ENCODE measurements at places on chromosomes 11 and 22. TPM values are rescaled to one million over a fixed set of nuclear protein-coding genes. Genes with fewer than 3 reads are reported as not detected.
A peak's percentile ranks its signal among the peaks of the same experiment; 100 is the strongest.

Gene FOLR1
- 3.6 TPM for total RNA-seq

Gene CCDC188
- 0.93 TPM for total RNA-seq

Gene MISFA
- total RNA-seq: 4.3 TPM

Gene CDCA5
- total RNA-seq: 6.6 TPM

Gene MRGPRX3
- not detected for total RNA-seq

Gene CSF2RB
- 1.8 TPM for total RNA-seq

Gene MIOX
- total RNA-seq: not detected

Gene SMCO4
- 8.6 TPM for total RNA-seq

Gene KCNK7
- 0.31 TPM for total RNA-seq

Gene KRTAP5-10
- not detected for total RNA-seq

Gene OR6A2
- total RNA-seq: 0.04 TPM

Gene PARVA
- total RNA-seq: 29.9 TPM

GRCh38 chr22:37817705-37818408 lies 5.3 kb upstream of the GALR3 start:
- peaks cover 18% of the 10 kb centered on the region for H3K4me1 ChIP-seq
- H3K27me3 ChIP-seq: peaks cover 39% of the 10 kb centered on the region
- H3K27ac ChIP-seq: peak overlapping the region; percentile 67
- H3K36me3 ChIP-seq: peaks cover 18% of the 10 kb centered on the region

GRCh38 chr11:66186470-66186869 lies 82.0 kb upstream of the RAB1B start:
- no peak overlapping the region for H3K4me3 ChIP-seq
- H3K27ac ChIP-seq: no peak overlapping the region
- H3K27me3 ChIP-seq: no peaks in the 10 kb centered on the region
- DNase-seq: no peak
- no peaks in the 10 kb centered on the region for H3K36me3 ChIP-seq

GRCh38 chr11:72081821-72082453 lies 1.3 kb downstream of the LRRC51 start:
- H3K4me3 ChIP-seq: no peak overlapping the region
- H3K27me3 ChIP-seq: no peaks in the 10 kb centered on the region
- no peak overlapping the region for H3K27ac ChIP-seq
- H3K36me3 ChIP-seq: peaks cover 5% of the 10 kb centered on the region
- H3K4me1 ChIP-seq: peaks cover 19% of the 10 kb centered on the region

DNA sequence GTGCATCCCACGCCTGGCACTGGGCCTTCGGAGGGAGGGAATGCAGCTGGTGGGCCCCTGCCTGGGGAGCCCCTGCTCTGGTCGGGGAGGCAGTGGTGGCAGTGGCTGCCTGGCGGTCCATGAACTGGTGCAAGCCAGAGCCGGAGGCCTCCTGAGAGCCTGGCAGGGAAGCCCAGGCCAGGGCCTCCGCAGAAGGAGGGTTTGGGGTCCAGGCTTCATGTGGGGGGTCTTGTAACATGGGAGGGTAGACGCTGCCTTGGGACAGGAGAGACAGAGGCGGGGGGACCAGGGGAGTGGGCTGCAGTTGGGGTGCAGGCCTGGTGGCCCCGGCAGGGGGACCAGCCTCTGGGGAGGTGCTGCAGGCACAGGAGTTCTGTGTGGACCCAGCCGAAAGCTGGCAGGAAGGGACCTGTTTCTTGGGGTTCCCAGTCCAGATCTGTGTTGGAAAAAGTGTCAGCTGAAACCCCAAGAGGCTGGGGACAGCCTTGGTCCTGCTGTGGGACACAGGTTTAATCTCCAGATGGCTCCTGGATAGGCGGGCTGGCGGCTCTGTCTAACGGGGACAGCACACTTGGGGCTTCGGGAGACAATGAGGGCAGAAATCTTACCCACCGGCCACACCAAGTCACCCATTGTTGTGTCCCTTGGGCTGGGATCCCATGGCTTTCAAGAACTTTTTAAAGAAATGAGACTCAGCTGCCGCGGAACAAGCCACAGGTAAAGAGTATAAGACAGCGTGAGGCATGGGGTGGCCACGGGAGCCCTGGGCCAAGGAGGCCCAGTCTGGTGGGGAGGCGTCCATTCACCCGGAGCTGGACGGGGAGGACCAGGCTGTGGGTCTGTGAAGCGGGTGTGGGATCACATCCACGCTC lies 73.5 kb downstream of the KCNQ1 start:
- DNase-seq: no peak
- no peak overlapping the region for H3K4me3 ChIP-seq
- H3K27ac ChIP-seq: no peak overlapping the region
- no peaks in the 10 kb centered on the region for H3K4me1 ChIP-seq
- H3K36me3 ChIP-seq: no peaks in the 10 kb centered on the region

DNA sequence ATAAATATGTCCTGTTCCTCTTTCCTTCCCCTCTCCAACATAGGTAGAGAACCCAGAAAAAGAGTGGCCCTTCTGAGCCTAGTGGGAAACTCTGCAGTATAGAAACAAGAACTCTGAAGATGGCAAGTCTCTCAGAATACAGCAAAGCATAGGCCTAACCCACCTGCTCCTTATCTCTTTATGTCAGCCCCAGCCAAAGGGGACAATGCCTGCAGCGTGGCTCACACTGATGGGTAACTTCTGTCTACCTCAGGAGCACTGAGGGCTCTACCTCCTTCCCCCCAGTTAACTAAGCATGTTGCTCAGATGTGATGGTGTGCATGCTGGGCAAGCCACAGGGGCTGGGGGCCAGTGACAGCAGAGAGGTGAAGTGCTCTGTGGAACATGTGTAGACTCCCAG lies 4.9 kb upstream of the NRIP3 start:
- H3K27ac ChIP-seq: no peak overlapping the region
- peaks cover 21% of the 10 kb centered on the region for H3K27me3 ChIP-seq
- DNase-seq: no peak
- H3K4me1 ChIP-seq: peaks cover 7% of the 10 kb centered on the region
- H3K36me3 ChIP-seq: no peaks in the 10 kb centered on the region

DNA sequence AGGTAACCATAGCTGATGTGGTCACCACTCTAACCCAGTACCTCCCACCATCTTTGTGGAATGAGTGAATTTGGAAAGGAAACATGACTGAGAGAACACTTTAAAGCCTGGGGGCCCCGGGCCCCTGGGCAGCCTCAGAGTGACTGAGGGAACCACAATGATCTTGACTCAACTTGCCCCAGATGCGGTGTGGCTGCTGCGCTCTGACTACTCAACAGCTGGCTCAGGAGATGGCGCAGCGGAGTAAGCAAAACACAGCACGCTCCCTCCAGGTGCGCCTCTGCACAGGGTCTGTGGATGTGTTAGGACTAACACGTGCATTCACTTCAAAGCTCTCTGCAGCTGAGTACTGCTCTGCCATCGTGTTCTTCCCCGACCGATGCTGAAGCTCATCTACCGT lies 5.9 kb downstream of the RNF215 start:
- peaks cover 2% of the 10 kb centered on the region for H3K4me1 ChIP-seq
- H3K4me3 ChIP-seq: no peak overlapping the region
- no peak overlapping the region for H3K27ac ChIP-seq

DNA sequence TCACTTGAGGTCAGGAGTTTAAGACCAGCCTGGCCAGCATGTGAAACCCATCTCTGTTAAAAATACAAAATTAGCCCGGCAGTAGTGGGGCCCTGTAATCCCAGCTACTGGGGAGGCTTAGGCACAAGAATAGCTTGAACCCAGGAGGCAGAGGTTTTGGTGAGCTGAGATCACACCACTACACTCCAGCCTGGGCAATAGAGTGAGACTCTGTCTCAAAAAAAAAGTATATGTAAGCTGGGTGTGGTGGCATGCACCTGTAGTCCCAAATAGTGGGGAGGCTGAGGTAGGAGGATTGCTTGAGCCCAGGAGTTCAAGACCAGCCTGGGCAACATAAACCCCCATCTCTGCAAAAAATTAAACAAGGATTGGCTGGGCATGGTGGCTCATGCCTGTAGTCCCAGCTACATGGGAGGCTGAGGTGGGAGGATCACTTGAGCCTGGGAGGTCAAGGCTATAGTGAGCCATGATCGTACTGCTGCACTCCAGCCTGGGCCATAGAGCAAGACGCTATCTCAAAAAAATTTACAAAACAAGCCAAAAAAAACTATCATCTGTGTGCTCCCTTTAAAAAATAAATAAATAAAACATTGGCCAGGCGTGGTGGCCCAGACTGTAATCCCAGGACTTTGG lies 10.8 kb downstream of the CRKL start:
- no peaks in the 10 kb centered on the region for H3K27me3 ChIP-seq
- peaks cover 4% of the 10 kb centered on the region for H3K36me3 ChIP-seq
- no peaks in the 10 kb centered on the region for H3K4me1 ChIP-seq
- DNase-seq: no peak
- H3K27ac ChIP-seq: no peak overlapping the region

DNA sequence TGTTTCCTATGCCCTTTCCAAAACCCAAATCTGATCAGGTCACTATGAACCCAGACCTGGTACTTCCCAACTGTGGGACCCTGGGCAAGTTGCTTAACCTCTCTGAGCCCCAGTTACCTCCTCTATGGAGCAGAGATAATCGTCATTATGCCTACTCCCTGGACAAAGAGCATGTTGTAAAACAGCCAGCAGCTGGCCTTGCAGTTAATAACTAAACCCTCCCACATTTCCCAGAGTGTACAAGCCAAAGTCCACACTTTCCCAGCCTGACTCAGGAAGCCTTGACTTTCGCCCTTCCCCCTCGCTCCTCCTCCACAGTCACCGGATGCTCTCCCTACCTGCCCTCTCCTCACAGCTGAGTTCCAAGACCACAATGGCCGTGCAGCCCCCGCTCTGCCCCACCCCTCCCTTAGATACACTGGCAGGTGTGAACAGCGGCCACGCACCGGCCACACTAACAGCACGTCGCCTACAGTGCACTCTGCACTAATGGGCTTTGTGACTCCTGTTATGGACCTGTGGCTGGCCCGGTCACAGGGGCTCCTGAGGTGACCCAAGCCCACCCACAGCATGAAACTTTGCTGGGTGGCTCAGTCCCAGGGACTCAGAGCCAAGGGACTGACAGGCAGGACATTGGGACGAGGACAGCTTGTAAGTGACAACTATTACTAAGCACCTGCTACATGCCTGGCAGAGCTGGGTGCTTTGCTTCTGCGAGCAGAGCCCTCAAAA lies 15.6 kb upstream of the MFNG start:
- H3K36me3 ChIP-seq: peaks cover 34% of the 10 kb centered on the region
- peak overlapping the region; percentile 78 for H3K27ac ChIP-seq
- H3K4me1 ChIP-seq: peaks cover 55% of the 10 kb centered on the region
- peak; percentile 90 for DNase-seq
- H3K4me3 ChIP-seq: no peak overlapping the region

DNA sequence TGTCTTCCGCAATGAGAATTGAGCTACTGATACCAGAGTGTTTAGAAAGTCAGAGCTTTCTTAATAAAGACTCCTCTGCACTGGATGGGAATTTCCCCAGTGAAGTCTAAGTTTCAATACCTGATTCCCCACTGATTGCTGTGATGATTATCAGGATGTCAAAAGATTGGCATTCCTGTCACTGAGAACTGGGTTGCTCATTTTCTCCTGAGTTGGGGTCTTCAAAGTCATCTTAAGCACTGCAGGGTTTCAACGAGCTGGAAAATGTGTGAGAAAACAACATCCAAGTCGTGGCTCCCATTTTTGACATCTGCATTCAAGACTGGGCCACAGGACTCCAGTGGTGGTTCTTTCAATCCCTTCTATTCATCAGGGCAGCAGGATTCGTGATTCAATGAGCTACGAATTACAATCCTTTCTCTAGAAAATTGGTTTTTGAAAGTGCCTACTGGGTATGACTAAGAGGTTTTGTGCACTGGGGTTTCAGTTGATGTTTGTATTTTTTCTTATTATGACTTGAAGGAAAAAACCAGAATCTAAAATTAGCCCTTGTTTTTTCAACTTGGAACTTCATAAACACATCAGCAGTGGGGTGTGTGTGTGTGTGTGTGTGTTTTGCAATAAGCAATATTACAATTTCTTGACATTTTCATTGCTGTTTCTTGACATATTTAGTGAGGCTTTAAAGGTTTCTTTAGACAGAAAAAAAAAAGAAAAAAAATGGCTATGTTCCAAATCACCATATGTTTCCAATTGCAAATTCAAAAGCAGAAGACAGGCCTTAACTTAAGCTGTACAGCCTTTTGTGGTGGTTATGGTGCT lies 233.0 kb downstream of the FAM76B start:
- no peak overlapping the region for H3K4me3 ChIP-seq
- no peaks in the 10 kb centered on the region for H3K36me3 ChIP-seq
- peaks cover 5% of the 10 kb centered on the region for H3K4me1 ChIP-seq
- DNase-seq: peak; percentile 86
- H3K27me3 ChIP-seq: no peaks in the 10 kb centered on the region
- peak overlapping the region; percentile 45 for H3K27ac ChIP-seq

- no peak overlapping the region for H3K4me3 ChIP-seq
- no peaks in the 10 kb centered on the region for H3K4me1 ChIP-seq
- DNase-seq: no peak
- H3K27ac ChIP-seq: no peak overlapping the region
Observed at GRCh38 chr11:128415539-128415938, 171.8 kb downstream of the ETS1 start.

- H3K4me1 ChIP-seq: no peaks in the 10 kb centered on the region
- H3K27ac ChIP-seq: no peak overlapping the region
- H3K27me3 ChIP-seq: peaks cover 2% of the 10 kb centered on the region
- no peak overlapping the region for H3K4me3 ChIP-seq
- H3K36me3 ChIP-seq: no peaks in the 10 kb centered on the region
Observed at GRCh38 chr22:22703203-22703570, 58.8 kb downstream of the GGTLC2 start.

GRCh38 chr11:120714438-120714837 lies 202.9 kb downstream of the GRIK4 start:
- no peak overlapping the region for H3K4me3 ChIP-seq
- peaks cover 8% of the 10 kb centered on the region for H3K4me1 ChIP-seq
- H3K27ac ChIP-seq: no peak overlapping the region
- H3K36me3 ChIP-seq: no peaks in the 10 kb centered on the region
- peaks cover 14% of the 10 kb centered on the region for H3K27me3 ChIP-seq

- H3K27ac ChIP-seq: peak overlapping the region; percentile 94
- no peak overlapping the region for H3K4me3 ChIP-seq
- peaks cover 80% of the 10 kb centered on the region for H3K4me1 ChIP-seq
- no peaks in the 10 kb centered on the region for H3K27me3 ChIP-seq
- DNase-seq: peak; percentile 88
- H3K36me3 ChIP-seq: no peaks in the 10 kb centered on the region
Observed at GRCh38 chr11:2702771-2703362, 3.1 kb upstream of the KCNQ1OT1 start.

DNA sequence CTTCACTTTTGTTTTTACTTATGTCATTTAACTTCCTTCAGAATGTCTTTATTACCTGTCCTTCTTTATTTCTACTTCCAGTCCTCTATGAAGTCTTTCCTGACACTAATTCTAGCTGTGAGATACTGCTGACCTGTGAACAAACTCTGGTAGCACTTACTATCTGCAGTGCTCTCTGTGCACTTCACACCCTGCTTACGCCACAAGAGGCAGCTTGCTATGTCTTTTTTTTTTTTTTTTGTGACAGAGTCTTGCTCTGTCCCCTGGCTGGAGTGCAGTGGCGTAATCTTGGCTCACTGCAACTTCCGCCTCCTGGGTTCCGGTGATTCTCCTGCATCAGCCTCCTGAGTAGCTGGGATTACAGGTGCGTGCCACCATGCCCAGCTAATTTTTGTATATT lies 10.7 kb downstream of the STIM1 start:
- H3K27me3 ChIP-seq: no peaks in the 10 kb centered on the region
- no peaks in the 10 kb centered on the region for H3K36me3 ChIP-seq
- no peak overlapping the region for H3K4me3 ChIP-seq
- peaks cover 27% of the 10 kb centered on the region for H3K4me1 ChIP-seq
- H3K27ac ChIP-seq: peak overlapping the region; percentile 8

- peaks cover 9% of the 10 kb centered on the region for H3K4me1 ChIP-seq
- H3K27ac ChIP-seq: no peak overlapping the region
- peak; percentile 69 for DNase-seq
- no peaks in the 10 kb centered on the region for H3K36me3 ChIP-seq
- no peaks in the 10 kb centered on the region for H3K27me3 ChIP-seq
Observed at GRCh38 chr11:48055292-48056132, 75.2 kb downstream of the PTPRJ start.
